ENCODE measurements at places on chromosomes 6 and 20. TPM values are rescaled to one million over a fixed set of nuclear protein-coding genes. Genes with fewer than 3 reads are reported as not detected.

DNA sequence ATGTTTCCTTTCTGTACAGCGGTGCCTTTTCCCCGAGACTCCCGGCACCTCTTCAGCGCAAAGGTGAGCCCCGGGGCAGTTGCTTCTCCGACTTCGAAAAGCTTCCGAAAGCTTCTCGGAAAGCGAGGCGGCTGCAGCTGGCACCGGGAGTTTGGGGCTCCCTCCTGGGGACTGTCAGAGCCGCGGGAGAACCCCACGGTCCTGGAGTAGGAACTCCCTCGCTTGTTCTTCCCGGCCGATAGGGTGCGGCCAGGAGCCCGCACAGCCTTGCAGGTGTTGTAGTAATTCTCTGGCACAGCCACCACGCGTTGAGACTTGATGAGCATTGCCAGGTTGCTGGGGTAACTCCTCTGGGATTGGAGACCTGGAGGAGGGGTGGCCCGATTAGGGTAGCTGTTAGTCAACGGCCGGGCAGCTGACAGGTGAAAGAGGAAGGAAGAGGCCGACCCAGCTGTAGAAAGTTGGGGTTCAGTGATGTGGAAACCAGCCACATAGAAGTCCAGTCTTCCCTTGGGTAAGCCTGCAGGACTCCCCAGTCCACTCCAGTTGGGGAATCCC lies 721 bp downstream of the KDM1B start:
- DNase-seq = peak; percentile 82

- DNase-seq = no peak
Measured at GRCh38 chr6:111185954-111186353, 98.7 kb downstream of the SLC16A10 start.

RBPJL gene
- not detected for total RNA-seq

- DNase-seq = no peak
Measured at GRCh38 chr20:1741309-1742048, 83.9 kb upstream of the SIRPG start.

SLC22A7 gene
- total RNA-seq = not detected

PI16 gene
- total RNA-seq = 4.0 TPM

SLC22A2 gene
- total RNA-seq = not detected

TNF gene
- not detected for total RNA-seq

DNA sequence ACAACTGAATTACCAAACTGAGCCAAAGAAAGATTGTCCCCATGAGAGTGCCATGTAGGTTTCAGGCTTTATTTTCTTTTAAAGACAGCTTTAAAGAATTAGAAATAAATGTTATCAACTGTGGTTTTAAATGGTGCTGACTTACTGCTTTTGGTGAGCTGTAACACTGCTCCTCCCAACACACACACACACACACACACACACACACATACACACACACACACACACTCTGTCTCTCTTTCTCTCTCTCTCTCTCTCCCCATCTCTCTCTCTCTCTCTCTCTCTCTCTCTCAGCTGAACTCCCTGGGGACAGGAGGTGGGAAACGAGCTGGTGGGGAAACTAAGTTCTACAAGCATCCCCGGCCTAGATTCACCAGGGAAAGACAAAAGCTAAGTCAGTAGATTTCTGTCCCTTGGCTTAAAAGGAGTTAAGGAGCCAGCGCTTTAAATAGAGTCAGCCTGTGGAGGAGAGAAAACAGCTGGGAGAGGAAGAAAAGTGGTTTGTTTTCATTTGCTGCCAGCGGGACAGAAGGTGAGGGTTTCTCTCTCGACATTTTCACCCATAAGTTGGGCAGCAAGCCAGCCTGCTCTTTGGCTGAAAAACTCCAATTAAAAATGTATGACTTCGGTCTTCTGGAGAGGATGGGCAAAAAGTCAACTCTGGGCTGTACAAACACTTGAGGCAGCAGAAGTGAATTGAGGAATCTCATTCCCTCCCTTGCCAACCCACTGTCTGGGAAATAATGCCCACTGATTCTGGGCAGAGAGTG lies 27.4 kb downstream of the CBLN4 start:
- no peak for DNase-seq

DNA sequence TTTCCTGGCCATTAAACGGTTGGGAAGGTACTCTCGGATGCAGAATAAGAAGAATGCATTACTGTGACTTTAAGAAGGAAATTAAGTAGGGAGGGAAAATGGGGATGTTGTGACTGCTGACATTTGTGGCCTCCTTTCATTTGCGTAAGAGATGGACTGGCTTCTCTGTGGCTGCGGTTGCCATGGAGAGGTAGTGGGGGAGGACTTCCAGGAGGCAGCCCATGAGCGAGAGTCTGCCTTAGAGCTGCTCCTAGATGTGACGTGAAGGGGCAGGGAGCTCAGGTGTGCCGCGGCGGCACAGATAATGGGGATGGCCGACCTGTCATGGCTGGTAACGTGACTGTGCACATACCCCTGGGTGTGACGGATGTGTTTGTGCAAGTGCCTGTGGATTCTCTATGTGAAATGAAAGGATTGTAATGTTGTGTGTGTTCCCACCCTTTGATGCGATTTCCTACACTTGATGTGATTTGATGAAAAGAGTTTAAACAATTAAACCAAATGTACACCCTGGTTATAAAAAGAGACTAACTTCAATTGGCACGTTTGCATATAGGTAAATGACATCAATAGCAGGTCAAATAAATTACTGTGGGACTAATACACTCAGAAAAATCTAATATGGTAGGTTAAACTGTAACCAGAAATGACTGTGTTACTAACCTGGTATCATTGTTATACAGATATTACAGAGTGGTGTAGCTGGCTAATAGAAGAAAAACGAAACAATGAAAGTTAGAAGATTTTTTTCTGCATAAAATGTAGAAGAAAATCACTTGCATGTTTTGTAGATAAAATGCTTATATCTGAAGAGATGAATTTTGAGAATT lies 48.9 kb downstream of the HIVEP1 start:
- DNase-seq = peak; percentile 82

AIF1 gene
- 17.3 TPM for total RNA-seq

DNA sequence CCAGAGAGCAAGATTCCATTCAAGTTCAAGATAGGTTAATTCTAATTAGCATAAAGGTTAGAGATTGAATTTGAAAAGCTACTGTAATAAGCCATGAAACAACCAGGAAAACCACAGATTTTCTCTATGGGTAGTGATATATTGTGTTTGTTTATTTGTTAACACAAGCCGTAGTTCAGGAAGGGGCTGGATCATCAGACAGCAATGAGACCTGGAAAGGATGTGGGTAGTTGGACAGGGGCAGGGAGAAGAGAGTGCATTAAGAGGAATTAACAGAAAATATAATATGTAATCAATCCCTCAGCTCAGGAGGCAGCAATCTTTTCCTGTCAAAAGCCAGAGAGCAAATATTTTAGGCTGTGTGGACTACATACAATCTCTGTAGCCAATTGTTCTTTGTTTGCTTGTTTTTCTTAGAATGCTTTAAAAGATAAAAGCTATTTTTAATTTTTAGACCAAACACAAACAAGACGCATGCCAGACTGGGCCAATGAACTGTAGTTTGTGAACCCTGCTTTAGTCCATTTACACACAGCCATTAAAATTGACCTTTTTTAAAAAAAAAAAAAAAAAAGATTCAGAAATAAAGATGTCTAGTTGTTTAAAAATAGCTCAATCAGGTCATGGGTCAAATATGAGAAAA lies 398.7 kb upstream of the MARCKS start:
- DNase-seq = no peak

- no peak for DNase-seq
Measured at GRCh38 chr6:29419516-29419915, 4.8 kb downstream of the OR12D1 start.

DNA sequence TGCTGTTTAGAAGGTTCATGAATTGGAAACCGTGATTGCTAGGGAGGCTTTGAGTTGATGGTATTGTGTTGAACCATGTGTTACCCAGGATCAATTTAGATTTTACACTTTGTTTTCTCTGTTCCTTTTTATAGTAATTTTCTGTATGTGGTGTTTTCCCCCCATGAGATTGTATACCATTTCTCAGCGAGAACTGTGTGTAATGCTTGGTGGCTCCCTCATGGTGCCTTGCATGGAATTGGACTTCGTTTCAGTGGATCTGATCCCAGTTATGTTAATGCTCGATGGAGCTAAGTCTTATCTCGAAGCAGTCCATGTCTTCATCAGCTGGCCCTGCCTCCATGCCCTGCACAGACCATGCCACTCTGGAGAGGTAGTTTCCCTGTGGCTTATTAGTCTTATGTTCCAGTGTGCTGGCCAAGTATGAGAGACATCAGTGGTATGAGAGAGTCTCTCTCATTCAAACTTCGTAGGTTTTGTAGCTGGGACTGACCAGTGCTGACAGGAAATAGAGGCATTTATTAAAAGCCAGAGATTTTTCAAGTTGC lies 18.7 kb downstream of the PTPN1 start:
- DNase-seq = no peak

INSM1 gene
- 0.60 TPM for total RNA-seq

DNA sequence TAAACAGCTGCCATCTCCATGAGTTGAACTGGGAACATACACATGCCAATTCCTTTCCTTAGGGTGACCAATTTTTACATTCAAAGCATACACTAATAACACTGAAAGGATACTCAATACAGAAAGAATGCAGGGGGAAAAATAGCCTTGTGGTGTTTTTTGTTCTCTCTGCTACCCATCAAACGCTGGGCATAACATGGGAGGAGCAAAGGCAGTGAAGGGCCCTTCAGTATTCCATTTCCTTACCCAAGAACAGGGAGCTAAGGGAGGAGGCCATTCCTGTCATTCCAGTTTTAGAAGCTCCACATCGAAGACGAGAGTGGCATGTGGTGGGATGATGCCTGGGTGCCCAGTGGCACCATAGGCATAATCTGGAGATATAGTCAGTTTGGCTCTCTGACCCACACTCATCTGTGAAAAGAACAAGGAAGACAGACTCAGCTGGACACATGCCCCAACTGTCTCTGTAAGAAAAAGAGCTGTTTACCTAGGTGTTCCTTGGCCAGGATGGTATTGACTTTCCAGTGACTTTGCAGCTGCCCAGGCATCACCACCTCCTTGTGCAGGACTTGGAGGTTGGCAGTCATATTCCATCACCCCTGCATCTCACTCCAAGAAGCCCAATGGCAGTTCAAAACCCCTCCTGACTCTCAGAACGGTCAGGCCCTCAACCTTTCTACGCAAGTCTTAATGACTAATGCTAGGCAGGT lies 20.9 kb downstream of the FKBP1A start:
- no peak for DNase-seq

TINAG gene
- total RNA-seq = 155 TPM
